ENCODE measurements at places on chromosomes 16 and 17. TPM values are rescaled to one million over a fixed set of nuclear protein-coding genes. Genes with fewer than 3 reads are reported as not detected.

The TAOK2 gene
- 72.9 TPM for total RNA-seq

The TAT gene
- total RNA-seq = not detected

The OXLD1 gene
- 18.4 TPM for total RNA-seq

The CX3CL1 gene
- under 0.01 TPM for total RNA-seq

The CDH15 gene
- 0.89 TPM for total RNA-seq

The PHOSPHO1 gene
- 0.30 TPM for total RNA-seq

The ABCA8 gene
- 80.8 TPM for total RNA-seq

The CEP112 gene
- total RNA-seq = 9.7 TPM

The KRT14 gene
- 0.46 TPM for total RNA-seq

The FBXO39 gene
- 0.14 TPM for total RNA-seq

The SDR42E2 gene
- not detected for total RNA-seq

The HAS3 gene
- 10.1 TPM for total RNA-seq

The VASN gene
- 97.5 TPM for total RNA-seq

The DOC2A gene
- total RNA-seq = not detected

The SLC35G6 gene
- not detected for total RNA-seq

The TVP23A gene
- total RNA-seq = not detected

The PRSS8 gene
- total RNA-seq = not detected

The METRN gene
- total RNA-seq = 75.4 TPM

The HBM gene
- not detected for total RNA-seq

The MT4 gene
- total RNA-seq = not detected
